BJ (cell line): ENCODE measurements at places on chromosomes 2 and 18. TPM values are rescaled to one million over a fixed set of nuclear protein-coding genes. Genes with fewer than 3 reads are reported as not detected.
A peak's percentile ranks its signal among the peaks of the same experiment; 100 is the strongest.

DNA sequence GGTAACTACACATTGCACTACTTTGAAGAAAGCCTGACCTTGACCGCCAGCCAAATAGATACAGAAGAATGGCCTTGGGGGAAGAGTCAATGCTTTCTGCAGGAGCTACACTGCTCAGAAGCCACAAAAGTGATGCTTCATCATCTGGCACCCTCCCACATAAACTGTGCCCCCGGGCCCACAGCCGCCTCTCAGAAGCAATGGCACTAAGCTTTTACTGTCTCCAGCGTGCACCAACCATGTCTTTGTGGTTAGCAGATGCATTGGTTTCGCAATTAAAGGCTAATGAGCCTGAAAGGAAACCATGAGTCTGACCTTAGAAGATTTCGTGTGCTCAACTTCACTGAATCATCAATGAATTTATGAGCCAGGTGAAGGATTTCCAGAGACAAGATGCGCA lies 209.4 kb upstream of the TRIB2 start:
- peak; percentile 86 for DNase-seq

GRCh38 chr2:25758348-25758747 lies 85.0 kb upstream of the DTNB start:
- DNase-seq: no peak

- DNase-seq: peak; percentile 37
Measured at GRCh38 chr2:68336192-68336591, 16.4 kb upstream of the CNRIP1 start.

GRCh38 chr2:45000341-45000901 lies 8.8 kb downstream of the SIX2 start:
- no peak for DNase-seq

- DNase-seq: no peak
Measured at GRCh38 chr2:15177103-15177502, 384.0 kb downstream of the NBAS start.

DNA sequence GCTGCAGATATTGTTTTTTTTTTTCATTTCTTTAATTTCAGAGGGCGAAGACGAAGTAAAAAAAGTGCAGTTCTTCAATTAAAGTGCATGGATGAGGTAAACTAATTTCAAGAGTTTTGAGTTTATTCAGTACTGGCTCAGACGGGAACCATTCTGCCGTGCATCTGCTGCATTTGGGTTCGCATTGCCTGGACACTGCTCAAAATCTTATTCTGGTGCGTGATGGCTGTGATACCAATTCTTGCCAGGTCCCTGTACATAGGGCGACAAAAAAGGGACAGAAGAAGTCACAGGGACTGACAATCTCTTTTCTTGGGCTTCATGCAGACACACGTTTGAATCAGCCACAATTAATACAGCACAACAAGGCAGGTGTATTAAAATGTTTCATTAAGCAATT lies 146.2 kb downstream of the EPHA4 start:
- no peak for DNase-seq

DNA sequence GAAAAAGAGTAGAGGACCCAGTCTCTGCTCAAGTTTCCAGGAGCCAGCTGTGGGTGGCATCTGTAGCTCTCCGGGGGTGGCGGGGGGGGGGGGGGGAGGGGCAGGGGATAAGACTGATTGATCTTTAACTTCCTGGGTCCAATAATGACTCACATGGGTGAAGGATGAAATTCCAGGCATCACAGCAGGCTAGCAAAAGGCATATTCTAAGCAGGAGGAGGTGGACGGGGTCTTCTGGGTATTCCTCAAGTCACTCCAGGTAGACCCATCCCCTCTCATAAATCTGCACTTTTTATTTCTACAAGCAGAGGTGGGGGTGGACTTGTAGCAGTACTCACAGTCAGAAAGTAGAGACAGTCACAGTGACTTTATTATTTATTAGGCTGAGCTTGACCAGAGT lies 85.5 kb upstream of the TMEM247 start:
- DNase-seq: no peak

DNA sequence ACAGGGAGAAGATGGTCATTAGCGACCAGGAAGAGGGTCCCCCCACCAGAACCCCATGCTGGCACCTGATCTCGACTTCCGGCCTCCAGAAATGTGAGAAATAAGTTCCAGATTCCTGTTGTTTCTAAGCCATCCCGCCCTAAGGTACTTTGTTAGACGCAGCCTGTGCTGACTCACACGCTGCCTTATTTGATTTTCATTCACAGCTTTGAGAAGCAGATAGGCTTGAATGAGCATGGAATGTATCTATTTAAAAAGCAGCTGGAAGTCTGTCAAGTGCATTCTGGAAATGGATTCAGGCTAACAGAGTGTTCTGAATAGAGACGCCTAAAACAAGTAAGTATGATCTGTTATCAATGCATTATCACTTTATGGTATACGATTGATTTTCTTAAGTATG lies 8.3 kb upstream of the IL1R2 start:
- no peak for DNase-seq

GRCh38 chr2:57850415-57851130 lies 196.0 kb upstream of the VRK2 start:
- no peak for DNase-seq

- peak; percentile 28 for DNase-seq
Measured at GRCh38 chr2:9333591-9334171, 89.6 kb downstream of the ITGB1BP1 start.

- no peak for DNase-seq
Measured at GRCh38 chr2:117935456-117935855, 78.4 kb downstream of the CCDC93 start.

DNA sequence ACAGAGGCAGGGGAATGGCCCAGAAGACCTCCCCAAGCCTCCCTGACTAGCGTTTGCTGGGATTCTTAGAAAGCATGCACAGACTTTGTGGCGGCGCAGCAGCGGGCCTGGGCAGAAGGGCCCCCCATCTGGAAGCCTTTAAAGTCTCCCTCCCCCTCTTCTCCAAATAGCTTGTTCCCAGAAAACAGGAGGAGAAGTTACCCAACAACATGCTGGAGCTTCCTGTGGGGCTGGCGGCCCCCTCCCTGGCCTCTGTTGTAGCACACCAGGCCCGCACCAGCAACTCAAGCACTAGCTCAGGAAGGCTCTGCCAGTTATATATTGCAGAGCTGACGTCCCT lies 334.8 kb downstream of the DYSF start:
- DNase-seq: no peak

DNA sequence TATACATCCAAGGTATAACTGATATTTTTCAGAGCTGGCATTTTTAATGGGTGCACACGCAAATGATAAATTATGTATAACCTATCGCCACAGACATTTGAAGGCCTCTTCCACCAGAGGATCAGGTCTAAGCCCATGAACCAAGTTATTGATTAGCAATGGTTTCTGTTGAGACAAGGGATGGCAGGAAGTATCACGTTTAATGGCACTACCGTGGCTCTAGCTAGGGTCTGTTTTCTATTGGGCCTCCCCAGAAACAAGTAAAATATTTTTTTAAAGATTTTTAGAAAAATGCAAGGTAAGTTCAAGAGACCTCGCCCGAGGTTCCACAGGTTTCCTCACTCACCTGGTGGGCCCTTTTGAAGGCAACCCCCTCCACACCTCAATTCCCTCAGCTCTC lies 667 bp downstream of the GFPT1 start:
- no peak for DNase-seq

- no peak for DNase-seq
Measured at GRCh38 chr18:65906621-65907034, 155.8 kb downstream of the CDH7 start.

DNA sequence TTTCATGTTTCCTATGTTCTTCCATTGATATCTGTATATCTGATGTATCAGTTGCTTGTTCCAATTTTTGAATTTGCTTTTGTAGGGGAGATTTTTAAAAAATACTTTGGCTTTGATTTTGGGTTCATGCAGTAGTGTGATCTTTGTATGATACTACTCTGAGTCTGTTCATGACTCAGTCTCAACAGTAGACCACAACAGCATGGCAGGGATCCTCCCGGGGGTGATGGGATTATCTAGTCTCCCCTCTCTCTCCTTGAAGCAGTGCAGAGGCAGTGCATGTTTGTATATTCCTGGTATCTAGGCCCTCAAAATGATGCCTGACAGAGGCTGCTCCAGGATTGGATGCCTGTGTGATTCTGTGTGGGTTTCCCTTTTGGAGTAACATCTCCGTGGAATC lies 55.3 kb downstream of the G6PC2 start:
- DNase-seq: no peak

The EFR3B gene
- polyA plus RNA-seq: 0.11 and 0.18 TPM in 2 replicates

The DOK1 gene
- polyA plus RNA-seq: 19.8 and 28.7 TPM in 2 replicates

The SPRED2 gene
- 11.0 and 13.1 TPM in 2 replicates for polyA plus RNA-seq

The DSG1 gene
- polyA plus RNA-seq: not detected in 2 replicates

The G6PC2 gene
- not detected in 2 replicates for polyA plus RNA-seq

The SLC4A3 gene
- polyA plus RNA-seq: 7.6 and 12.1 TPM in 2 replicates

The CMPK2 gene
- polyA plus RNA-seq: 0.21 and 0.66 TPM in 2 replicates

The BCL11A gene
- 0.60 and 1.4 TPM in 2 replicates for polyA plus RNA-seq

The HOXD9 gene
- polyA plus RNA-seq: 1.7 and 1.8 TPM in 2 replicates
